HT1080 (cell line): ENCODE measurements at places on chromosomes 2 and 18. TPM values are rescaled to one million over a fixed set of nuclear protein-coding genes. Genes with fewer than 3 reads are reported as not detected.
A peak's percentile ranks its signal among the peaks of the same experiment; 100 is the strongest.

- peak; percentile 93 for DNase-seq
Observed at GRCh38 chr2:86704459-86704971, 15.6 kb upstream of the RMND5A start.

DNA sequence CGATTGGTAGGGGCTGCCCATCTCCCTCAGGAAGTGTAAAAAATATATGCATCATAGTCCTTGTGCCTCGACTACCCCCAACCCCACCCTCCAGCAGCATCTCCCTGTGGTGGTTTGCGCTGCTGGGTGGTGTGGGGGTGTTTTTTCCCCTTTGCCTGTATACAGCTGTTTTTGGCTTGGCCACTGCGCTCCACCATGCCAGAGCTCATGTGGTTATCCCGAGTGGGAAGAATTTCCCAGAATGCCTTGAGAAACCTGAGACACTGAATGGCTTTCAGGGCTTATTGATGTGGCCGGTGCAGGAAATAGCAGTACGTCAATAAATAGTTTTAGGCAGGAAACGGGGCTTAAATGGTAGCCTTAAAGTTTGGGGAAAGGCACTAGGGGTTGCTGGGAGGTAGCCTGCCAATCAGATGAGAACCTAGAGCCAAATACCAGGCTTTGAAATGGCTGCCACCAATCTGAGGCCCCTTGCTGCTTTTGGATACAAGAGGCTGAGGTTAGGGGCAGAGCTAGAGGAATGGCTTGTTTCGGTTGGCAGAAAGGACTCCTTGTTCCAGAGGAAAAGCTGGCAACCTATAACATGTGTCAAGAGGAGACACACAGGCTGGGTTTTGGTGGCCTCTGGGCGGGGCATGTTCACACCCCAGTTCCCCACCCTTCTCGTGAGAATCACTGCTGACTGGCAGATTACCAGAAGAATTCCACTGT lies 144.1 kb downstream of the SMAD7 start:
- DNase-seq: peak; percentile 30

DNA sequence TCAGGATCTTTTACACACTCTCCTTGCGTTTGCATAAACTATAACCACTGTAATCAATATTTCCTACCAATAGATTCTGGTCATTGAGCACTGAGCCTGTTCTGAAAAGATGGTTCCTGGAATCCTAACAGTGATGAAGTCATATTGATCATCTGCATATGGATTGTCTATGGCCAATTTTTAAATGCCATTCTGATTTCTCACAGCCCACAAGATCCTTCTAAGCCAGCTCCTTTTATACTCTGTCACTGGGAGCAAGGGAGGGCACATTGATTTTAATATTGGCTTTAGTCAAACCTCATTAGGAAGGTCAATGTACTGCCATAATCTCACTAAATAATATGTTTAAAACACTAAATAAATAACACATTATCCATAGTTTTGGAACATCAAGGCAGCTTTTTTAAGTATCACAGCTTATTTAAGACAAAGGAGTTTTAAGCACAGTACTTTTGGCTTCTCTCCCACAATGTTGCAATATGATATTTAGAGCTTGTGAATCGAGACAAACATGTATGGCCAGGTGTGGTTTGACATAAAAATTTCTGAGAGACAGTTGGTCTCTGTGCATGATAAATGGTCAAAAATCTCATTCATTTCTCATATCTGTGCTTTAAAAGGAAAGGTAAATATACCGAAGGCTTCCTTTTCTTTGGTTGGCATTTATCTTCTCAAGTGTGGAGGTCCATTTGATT lies 267.3 kb downstream of the MTX2 start:
- no peak for DNase-seq

GRCh38 chr2:86807468-86808275 lies 17.0 kb upstream of the CD8A start:
- peak; percentile 18 for DNase-seq

DNA sequence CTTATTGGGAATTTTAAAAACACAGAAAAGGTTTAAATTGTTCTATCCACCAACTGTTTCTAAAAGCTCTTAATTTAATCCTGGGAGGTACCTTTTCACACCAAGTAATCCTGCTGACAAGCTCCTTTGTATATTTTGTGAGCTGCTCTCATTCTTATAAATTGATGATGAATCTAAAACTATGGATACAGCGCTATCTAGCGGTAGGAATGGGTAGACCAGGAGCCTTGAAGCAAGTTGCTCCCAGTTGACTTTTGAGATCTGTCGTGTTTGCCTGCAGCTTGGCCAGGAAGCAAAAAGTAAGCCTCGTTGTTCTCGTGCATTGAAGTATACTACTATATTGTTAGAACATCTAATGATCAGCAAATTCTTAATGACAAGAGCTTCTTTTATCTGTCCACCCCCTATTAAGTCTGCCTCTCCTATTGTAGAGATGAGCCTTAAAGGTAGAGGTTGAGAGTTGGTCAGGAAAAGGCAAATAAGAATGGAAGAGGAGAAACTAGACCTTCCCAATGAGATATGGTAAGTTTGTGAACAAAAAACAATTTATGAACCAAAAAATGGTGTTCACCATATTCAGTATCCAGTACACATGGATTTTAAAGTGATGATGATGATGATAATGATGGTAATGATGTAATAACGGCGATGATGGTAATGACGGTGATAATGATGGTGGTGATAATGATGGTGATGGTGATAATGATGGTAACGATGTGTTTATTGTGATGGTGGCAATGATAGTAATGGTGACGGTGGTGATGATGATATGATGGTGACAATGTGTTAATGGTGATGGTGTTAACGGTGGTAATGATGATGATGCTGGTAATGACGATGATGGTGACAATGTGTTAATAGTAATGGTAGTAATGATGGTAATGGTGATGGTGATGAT lies 212.1 kb upstream of the NCKAP5 start:
- peak; percentile 78 for DNase-seq

DNA sequence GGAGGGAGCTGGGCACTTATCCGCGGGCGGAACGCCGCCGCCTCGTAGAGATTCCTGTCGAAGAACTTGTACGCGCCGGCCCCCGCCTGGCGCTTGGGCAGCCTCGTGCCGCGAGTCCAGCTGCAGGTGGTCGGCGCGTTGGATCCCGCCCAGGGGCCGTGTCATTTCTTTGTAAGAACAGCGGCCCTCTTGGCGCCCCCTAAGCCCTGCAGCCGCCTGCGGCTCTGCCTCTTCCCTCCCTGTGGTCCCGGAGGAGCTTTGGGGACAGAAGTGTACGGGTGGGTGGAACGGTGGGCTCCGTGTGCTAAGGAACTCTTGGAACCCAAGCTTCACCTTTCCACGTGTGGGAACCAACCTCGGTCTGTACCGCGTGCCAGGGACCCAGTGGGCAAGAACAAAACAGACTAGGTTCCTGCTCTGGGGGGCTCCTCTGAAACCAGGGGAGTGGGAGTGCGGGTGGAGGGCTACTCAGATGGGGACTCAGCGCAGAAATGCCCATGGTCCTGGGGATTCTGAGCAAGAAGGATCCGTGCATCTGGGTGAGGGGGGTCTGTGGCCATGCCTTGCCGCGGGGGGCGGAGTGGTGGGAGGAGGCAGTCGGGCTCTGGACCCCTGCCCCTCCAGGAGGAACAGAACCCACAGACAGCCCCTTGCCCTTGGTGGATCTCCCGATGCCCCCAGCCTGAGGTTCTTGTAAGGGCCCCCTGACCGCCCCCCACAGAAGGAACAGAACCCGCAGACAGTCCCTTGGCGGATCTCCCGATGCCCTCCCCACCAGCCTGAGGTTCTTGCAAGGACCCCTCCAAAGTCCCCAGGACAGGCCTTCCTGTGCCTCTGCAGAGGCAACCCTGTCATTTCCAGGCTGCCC lies 1.5 kb downstream of the GPC1 start:
- DNase-seq: no peak

PECR gene
- total RNA-seq: 10.6 and 11.3 TPM in 2 replicates

RAB27B gene
- 27.7 and 27.8 TPM in 2 replicates for total RNA-seq

B3GNT7 gene
- 0.14 TPM in 1 of 2 replicates, not detected in the other for total RNA-seq
